NCI-H187 treated with DMSO at 0.1 percent for 48 hours (cell line): ENCODE measurements at places on chromosomes 13 and 19.

DNA sequence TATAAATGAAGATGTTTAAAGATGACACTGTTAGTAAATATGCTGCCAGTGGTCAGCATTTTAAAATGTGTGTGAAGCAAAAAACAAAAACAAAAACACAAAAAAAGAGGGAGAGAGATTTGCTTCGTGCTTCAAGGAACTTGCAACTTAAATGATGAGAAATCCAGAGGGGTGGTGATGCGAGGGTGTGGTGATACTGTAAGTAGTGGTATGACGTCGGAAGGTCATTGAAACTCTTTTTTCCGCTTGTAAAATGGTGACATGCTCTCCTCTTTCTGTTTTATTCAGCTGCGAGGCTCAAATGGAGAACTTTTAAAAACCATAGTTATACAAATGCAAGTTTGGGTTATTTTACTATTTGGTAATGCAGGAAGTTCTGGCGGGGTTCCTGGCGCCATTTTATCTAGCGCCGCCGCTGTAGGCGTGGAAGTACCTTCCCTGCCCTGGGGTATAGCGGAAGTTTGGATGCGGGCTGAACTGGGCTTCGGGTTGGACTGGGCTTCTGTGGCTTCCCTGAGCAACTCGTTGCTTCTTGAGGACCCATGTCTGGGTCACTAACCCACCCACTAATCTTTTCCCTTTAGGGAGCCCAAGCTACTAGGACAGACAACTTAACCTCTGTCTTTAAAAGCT, 34.8 kb downstream of the DGKH start:
- DNase-seq: no peak

GRCh38 chr13:108269601-108270328, at the start of gene TNFSF13B:
TNFSF13B (plus strand) TSS chr13:108269718; CDS start chr13:108269896, 178 bp downstream.
- no peak for DNase-seq

GRCh38 chr19:20388706-20389225, 176.8 kb downstream of the ZNF737 start:
- DNase-seq: no peak

DNA sequence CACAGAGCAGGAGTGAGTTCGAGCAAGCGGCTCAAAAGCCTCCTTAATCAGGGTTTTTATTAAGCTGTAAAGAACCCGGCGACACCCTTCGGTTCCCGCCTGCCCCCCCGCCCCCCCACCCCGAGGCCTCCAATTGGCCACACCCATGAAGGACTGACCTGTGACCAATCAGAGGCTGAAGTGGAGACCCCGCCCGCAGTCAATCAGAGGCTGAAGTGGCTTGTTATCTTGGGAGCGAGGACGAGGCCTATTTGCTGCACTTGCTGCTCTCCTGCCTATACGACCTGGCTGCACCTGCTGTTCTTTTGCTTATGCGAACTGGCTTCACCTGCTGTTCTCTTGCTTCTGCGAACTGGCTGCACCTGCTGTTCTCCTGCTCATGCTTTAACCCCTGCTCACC, 844.9 kb downstream of the OLFM4 start:
- DNase-seq: peak; percentile 55

GRCh38 chr19:18778076-18778389, 13.1 kb downstream of the COMP start:
- DNase-seq: no peak

- DNase-seq: no peak
Observed at GRCh38 chr19:56654151-56654550, 11.2 kb downstream of the SMIM17 start.

DNA sequence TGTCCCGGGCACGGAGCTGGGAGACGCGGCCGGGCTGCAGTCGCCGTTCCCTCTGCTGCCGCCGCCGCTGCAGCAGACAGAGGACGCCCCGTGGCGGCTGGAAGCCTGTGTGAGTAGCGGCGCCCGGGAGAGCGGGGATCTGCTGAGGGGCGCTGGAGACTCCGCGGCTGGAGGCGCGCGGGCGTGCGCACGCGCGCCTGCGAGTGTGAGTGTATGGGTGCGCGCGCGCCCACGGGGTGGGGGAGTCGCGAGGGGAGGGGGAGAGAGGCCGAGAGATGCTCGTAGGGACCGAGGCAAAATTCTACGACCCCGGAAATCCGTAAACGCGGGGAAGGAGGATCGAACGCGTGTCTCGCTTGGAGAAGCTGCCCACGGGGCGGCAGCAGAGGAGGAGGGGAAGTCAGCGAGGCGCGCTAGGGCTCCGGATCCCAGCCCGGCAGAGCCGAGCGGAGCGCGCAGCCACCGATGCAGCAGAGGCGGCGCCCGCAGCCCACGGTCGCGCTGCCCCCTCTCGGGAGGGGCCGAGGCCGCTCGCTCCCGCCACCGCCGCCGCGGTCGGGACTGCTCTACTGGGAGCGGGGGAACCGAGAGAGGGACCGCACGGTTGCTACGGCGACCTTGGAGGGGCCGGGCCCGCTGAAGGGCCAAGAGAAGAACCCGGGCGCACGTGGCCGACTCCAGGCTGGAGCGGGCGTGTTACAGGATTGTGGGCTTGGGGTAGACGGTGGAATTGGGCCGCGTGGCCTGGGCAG, at the start of gene ENOX1:
ENOX1 (minus strand) TSS at position 207 of the 752 bp plus-strand sequence.
- no peak for DNase-seq

DNA sequence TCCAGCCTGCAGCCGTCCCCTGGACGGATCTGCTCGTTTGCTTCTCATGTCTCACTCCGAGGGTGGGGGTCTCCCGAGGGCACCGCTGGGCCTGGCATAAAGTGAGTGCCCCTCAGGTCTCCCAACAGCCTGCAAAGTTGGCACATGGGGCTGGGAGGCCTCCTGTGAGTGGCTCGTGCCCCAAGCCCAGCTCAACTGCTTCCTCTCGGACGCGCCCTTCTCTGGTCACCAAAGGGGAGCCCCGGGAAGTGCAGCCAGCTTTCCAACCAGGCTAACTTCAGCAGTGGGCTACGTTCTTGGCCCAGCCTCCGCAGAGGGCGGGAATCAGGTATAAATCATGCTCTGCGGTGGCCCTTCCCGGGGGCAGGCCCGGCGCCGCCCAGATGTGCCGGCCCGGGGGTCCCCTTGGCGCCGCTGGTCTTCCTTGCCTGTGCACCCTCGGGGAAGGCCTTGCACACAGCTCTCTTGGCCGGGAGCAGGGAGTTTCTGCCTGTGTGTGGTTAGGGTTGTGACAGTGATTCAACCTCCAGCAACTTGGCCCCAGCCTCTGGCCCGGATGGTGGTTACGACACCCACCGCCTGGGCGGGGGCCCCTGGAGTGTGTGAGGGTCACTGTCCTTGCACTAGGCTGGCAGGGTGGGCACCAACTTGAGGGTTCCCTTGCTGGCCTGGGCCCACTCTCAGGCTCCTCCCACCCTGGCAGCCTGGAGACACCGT, 20.7 kb downstream of the CEBPG start:
- DNase-seq: no peak

- DNase-seq: no peak
Observed at GRCh38 chr19:17097593-17098126, 22.1 kb downstream of the MYO9B start.

DNA sequence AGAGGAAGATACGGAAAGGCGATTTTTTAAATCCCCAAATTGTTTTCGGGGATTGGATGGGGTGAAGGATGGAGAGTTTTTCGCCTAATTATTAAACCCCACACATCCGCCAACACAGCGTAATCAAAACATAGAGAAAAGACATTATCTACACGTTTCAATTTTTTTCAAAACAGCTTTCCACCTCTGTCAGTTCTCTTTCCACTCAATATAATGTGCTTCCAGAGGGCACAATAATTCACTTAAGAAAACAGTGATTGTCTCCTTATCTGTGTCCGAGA, 435 bp upstream of the OBI1 start:
- no peak for DNase-seq

- DNase-seq: no peak
Observed at GRCh38 chr13:50425772-50426171, 410.5 kb downstream of the KCNRG start.

DNA sequence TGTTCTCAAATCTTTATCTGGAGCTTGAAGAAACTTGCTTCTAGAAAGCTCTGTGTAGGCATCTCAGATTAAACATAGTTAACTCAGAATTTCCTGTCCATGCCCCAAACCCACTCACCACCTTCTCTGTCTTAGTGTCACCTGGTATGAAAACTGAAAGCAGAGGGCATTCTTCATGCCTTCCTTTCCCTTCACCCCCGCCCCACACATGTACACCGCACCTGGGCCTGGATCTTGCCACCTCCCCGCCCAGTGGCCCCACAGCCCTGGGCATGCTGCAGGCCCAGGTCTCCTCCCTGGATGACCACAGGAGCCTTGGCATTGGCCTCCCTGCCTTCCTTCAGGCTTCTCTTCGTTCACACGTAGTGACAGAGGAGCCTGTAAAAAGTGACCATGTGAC, 15.8 kb downstream of the CFAP97D2 start:
- no peak for DNase-seq

GRCh38 chr13:95642999-95643398, 1.5 kb downstream of the DZIP1 start:
- no peak for DNase-seq

- no peak for DNase-seq
Observed at GRCh38 chr13:51637852-51638215, 53.6 kb downstream of the WDFY2 start.

GRCh38 chr13:79079351-79079839, 326.7 kb downstream of the RBM26 start:
- no peak for DNase-seq

- DNase-seq: no peak
Observed at GRCh38 chr19:3620145-3620816, 6.3 kb downstream of the CACTIN start.

DNA sequence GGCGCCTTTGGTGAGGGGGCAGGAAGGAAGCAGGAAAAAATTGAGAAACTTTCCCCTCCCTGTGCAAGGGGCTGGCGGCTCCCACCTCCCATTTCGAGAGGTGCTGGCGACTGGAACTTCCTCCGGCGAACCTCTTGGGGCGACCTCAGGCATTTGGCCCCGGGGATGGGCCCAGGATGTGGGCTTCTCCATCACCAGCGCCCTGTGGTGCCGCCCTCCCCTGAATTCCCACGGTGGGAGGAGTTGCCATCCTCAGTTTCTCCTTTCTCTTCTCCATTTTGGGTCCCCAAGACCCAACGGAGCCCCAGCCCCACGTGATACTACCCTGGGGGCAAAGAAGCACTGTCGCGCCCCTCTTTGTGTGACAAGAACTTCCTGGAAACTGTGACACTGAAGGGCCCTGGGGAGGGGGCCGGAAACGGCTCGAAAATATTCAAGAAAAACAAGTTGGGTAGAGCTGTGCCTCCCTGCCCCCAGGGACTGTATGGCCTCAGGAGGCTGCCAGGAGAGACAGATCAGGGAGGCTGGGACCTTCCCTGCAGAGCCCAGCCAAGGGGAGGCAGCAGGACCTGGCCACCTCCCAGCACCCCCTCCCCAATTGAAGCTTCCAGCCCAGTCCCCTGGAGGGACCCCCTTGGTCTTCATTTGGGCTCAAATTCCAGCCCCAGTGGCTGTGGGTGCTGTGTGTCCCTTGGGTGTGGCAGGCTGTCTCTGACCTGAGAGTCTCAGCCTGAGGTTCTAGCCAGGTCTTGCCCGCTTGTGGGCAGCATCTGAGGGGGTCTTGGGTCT, 16.2 kb upstream of the AP1M2 start:
- DNase-seq: no peak

DNA sequence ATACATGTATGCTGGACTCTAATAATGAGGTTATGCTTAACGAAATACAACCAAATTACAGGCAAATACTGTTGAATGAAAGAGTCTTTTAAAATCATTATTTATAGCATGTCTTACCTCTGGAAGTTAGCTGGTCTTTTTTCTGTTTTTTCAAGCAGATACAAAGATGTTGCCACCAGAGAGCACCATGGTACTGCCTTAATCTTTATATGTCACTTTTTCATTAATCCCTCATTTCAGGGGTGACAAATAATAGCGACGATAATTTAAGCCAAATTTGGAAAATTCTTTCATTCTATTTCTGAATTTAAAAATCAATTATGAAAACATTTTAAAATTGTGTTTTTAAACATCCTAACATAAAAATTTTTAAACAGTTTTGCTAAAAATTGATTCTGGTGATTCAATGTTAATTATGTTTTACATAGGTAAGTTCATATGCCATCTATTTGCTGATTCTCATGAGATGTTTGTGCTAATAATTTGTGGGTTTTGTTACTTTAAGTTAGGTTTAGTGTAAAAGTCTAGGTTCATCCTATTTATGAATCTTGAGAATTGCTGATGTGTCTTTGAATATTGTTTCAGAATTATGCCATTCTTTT, 379.3 kb upstream of the SGCG start:
- no peak for DNase-seq

GRCh38 chr13:27124571-27124970, 47.0 kb downstream of the USP12 start:
- DNase-seq: no peak

DNA sequence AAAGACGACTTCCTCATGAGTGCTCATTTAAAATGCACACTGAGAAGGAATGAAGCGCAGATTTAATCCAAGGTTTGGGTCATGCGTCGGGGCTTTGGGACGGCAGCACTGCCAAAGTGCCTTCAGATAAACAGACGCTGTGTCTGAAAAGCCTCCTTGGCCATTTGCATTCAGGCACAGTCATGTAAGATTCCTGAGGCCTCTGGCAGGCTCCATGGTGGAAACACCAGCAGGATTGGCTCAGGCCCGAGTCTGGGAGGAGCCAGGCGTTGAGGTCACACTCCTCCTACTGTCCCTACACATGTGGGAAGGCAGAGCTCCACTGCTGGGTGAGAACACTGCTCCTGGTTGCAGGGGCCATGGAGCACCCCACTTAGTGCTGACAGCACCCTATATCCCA, 113.3 kb upstream of the KL start:
- DNase-seq: no peak

DNA sequence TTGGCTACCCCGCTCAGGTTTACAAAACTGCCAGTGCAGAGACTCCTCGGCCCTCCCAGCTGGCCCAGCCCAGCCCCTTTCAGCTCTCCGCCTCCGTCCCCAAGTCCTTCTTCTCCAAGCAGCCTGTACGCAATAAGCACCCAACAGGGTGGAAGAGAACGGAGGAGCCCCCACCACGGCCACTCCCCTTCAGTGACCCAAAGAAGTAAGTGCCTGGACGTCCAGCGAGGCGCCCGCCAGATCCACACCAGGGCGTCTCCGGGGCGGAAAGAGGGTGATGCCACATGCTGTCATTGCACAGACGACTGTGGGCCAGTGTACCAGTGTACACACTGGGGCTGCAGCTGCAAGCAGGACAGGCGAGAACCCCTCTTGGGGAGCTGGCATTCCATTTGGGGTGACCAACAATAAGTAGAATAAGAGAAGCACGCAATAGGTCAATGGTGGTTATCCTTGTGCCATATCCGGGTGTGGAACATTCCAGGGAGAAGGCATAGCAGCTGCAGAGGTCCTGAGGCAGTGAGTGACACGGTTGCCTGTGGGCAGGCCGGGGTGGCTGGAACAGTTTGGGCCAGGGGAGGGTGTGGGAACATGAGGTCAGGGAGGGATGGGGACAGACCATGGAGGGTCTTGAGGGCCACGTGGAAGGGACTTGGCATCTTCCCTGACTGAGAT, 41.3 kb downstream of the DPF1 start:
- no peak for DNase-seq
